ENCODE measurements at places on chromosomes 7 and 10. TPM values are rescaled to one million over a fixed set of nuclear protein-coding genes. Genes with fewer than 3 reads are reported as not detected.

HOXA2 gene
- not detected for total RNA-seq

DRGX gene
- total RNA-seq = not detected

ADCYAP1R1 gene
- 6.0 TPM for total RNA-seq

ABCC2 gene
- 0.14 TPM for total RNA-seq

NUTM2E gene
- total RNA-seq = not detected

DNA sequence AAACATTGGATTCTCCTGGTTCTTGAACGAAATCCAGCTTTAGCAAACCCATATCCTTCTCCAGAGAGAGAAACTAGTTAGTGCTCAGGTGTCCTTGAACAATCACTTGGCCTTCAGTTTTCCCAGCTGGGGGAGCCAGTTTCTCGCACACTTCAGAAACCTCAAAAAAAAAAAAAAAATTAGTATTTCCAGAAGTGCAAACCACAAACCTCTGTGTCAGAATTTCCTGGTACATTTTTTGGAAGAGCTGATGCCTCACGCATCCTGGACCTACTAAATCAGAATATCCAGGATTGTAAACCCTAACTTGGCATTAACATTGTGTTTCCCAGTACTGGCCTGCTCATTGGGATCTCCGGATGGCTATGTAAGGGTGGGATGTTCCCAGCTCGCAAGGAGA lies 143.4 kb upstream of the EGR2 start:
- H3K27me3 ChIP-seq = peaks cover 2% of the 10 kb centered on the region
- DNase-seq = no peak
- H3K4me1 ChIP-seq = no peaks in the 10 kb centered on the region
- H3K27ac ChIP-seq = no peak overlapping the region

- H3K4me3 ChIP-seq = no peak overlapping the region
- no peaks in the 10 kb centered on the region for H3K4me1 ChIP-seq
- H3K36me3 ChIP-seq = no peaks in the 10 kb centered on the region
- no peak for DNase-seq
- no peaks in the 10 kb centered on the region for H3K27me3 ChIP-seq
These were observed 11.5 kb downstream of the TPK1 start for GRCh38 chr7:144824360-144824759.

GRCh38 chr10:7033031-7033430 lies 377.8 kb downstream of the SFMBT2 start:
- no peak for DNase-seq
- no peaks in the 10 kb centered on the region for H3K36me3 ChIP-seq
- no peaks in the 10 kb centered on the region for H3K4me1 ChIP-seq
- H3K4me3 ChIP-seq = no peak overlapping the region
